Osteoblast (primary cell): ENCODE measurements at places on chromosomes 3 and 15.

GRCh38 chr3:148588291-148588690, 109.4 kb upstream of the AGTR1 start:
- DNase-seq: no peak

DNA sequence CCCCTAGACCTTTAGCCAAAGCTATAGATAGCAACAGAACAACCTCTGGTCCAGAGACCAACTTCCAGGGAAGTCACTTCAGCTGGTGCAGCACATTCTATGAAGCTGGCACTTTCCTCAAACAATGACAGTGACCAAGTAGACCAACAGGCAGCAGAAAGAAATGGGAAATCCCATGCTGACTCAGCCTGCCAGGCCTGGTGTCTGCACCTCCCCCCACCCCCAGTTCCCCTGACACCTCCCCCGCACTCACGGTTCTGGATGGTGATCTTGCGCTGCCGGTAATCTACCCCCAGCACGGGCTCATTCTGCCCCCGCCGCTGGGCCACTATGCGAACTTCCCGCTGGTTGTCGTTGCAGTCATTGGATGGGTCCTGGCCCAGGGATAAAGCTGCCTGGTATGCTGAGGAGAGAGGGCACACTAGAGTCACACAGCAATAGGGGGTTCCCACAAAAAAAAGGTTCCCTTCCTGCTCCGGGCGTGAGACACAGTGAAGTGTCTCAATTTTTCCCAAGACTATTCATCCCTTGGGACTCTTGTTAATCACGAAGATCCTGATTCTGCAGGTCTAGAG, 17.0 kb downstream of the ILDR1 start:
- no peak for DNase-seq

DNA sequence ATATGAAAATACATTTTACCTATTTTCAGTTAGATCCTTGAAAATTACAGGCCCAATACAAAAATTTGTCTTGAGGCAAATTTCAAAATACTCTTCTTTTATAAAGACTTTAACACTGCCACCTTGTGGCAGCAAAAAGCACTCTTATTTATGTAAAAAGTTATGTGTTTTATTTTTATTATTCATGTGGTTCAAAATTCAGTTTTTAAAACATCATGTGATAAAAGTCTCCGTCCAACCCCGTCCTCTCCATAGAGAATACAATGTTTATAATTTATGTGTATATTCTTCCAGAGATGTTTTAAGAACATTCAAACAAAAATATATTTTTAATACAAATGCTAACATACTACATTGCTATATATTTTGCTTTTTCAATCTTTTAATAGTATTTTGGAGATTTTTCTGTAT, 36.9 kb upstream of the TRIM59 start:
- DNase-seq: no peak

GRCh38 chr3:115980709-115981108, 357.4 kb downstream of the GAP43 start:
- DNase-seq: no peak

DNA sequence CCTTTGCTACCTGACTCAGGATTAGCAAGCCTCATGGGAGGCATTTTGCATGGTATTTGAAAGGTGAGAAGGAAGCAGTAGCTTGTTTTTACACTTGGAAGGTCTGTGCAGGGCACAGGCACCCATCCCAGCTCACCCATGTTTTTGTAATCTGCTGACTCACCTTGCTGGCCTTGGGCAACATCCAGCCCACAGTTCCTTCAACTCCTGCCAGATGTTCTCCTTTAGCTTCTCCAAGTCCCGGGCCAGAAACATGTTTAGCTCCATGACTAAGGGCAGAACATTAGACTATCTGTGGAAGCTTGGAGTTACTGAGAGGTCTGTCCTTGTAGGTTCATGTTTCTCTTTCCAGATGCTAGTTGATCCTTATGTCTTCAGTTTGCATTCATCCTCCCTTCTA, 12.4 kb upstream of the ZNF770 start:
- peak; percentile 90 for DNase-seq

- DNase-seq: peak; percentile 92
These were observed 31.9 kb downstream of the NBEAL2 start for GRCh38 chr3:47011371-47011770.
